Aortic smooth muscle cell (primary cell): ENCODE measurements at places on chromosomes 11 and 22. TPM values are rescaled to one million over a fixed set of nuclear protein-coding genes. Genes with fewer than 3 reads are reported as not detected.

Gene APLNR
- 0.19 and 0.66 TPM in 2 replicates for total RNA-seq

Gene HOATZ
- total RNA-seq = not detected in 2 replicates

Gene PTH
- not detected in 2 replicates for total RNA-seq

Gene BTG4
- not detected in 2 replicates for total RNA-seq

Gene GALNT18
- 2.5 and 4.0 TPM in 2 replicates for total RNA-seq

Gene PHOX2A
- not detected in 2 replicates for total RNA-seq

Gene KCNJ11
- total RNA-seq = not detected in 2 replicates

Gene EFCAB6
- total RNA-seq = 2.4 and 2.5 TPM in 2 replicates

Gene SHANK3
- 0.62 and 0.79 TPM in 2 replicates for total RNA-seq

Gene OR52I2
- not detected in 2 replicates for total RNA-seq

Gene SMPD1
- 54.4 and 71.0 TPM in 2 replicates for total RNA-seq

Gene ART5
- total RNA-seq = not detected in 2 replicates

Gene LRRC74B
- total RNA-seq = not detected in 2 replicates

Gene P2RX6
- 1.4 and 2.8 TPM in 2 replicates for total RNA-seq

Gene ACR
- not detected in 2 replicates for total RNA-seq

Gene CELSR1
- 1.6 and 1.8 TPM in 2 replicates for total RNA-seq
